Suppressor macrophage treated with lipopolysaccharide for 4 hours (primary cell): ENCODE measurements at places on chromosomes 7 and 10.

DNA sequence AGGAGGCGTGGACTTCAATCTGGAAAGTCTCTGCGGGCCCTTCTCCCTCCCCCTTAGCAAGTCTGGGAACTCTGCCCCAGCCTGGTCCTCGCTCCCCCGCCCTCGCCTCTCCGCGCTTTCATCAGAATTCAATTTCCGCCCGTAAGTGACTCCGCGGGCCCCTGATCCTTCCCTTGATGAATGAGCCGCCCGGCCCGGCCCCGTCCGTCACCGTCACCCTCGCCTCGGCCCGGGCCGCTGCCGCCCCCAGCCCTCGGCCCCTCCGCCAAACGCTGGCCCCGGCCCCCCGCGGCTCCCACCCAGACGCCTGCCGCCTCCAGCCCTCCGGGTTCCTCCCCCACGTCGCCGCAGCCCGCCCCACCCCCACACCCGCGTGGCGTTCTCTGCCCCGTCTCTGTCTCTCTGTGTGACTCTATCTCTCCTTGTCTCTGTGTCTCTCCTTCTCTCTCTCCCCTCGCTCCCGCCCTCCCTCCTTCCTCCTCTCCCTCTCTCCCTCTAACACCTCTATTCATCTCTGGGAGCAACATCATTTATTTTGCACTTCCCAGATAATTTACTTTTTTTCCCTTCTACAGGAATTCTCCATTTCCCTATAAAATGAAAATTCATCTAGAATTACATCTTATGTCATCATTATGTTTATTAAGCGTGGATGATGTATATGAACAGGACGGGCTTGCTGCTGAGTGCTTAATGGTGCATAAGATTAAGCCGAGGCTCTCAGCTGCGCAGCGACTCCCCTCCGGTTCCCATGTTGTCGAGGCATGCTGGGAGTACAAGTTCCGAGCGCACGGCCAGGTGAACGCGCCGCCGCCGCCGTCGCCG lies 91.2 kb upstream of the PAX2 start:
- peak; percentile 23 for DNase-seq

DNA sequence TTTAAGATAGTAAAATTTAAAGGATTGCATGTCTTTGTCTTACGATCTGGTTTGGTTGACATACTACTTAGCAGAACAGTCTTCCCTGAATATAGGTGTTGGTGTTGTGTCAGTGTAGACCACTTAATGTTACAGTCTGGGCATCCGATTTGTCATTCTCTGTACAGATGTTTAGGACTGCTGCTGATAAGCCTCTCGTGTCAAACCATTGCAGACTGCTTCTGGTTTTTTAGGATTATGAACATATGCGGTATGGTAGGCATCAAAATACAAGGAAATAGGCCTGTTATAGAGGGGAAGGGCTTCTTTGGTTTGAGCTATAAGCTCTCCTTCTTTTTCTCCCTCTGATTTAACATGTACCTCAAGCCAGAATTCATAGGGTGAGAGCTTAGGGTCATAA lies 7.4 kb downstream of the CYP3A43 start:
- DNase-seq = no peak

GRCh38 chr7:67644151-67644550 lies 647.5 kb downstream of the TYW1 start:
- no peak for DNase-seq

GRCh38 chr7:22470981-22471380 lies 29.0 kb downstream of the STEAP1B start:
- DNase-seq = no peak

DNA sequence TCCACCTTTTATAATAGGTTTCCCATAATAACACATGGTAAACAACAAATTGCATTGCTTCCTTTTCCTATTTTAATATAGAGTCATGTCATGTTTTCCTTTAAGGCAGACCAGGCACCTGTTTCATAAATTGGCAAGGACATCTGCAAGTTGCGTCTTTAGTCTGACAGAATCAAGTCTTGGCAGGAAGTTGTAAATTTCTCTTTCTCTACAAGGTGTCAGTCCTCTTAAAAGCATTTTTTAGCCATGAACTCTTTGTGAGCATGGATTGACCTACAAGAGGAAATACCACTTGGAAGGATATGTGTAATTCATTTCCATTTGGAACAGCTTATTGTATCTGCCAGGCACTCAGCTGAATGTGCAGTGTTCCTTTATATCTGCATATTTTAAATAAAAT lies 176.8 kb downstream of the PRKG1 start:
- DNase-seq = no peak

- DNase-seq = no peak
Observed at GRCh38 chr7:80154656-80155333, 20.2 kb downstream of the GNAI1 start.

DNA sequence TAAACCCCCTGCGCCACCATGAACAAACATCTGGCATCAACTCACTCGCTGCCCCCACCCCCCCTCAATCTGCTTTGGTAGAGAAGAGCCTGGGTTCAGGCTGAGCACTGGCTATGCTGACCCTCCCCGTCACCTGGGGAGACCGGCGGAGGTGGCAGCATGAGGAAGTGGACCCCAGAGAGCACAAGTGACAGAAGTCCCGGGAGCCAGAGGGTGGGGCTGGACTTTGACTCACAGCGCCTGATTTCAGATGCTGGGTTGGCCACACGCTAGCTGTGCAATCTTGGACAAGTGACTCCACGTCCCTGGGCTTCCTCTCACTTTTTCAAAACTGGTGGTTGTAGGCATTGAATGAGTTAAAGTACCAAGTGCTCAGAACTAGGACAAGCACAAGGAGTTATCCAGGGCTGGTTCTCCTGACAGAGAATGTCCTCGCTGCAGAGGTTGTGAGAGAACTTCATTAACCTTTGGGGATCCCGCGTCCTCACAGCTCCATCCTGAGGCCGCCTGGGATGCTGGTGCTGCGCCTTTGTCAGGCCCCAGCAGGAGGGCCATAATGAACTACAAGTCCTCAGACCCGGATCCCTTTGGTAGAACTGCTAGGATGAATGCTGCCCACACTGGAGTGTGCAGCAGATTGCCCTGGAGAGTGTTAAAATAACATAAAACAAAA lies 48.8 kb upstream of the RASGEF1A start:
- DNase-seq = no peak

GRCh38 chr7:149459540-149460452 lies 1.1 kb downstream of the ZNF777 start:
- peak; percentile 35 for DNase-seq

- no peak for DNase-seq
Observed at GRCh38 chr7:109646124-109646523, 1076.5 kb downstream of the DNAJB9 start.

DNA sequence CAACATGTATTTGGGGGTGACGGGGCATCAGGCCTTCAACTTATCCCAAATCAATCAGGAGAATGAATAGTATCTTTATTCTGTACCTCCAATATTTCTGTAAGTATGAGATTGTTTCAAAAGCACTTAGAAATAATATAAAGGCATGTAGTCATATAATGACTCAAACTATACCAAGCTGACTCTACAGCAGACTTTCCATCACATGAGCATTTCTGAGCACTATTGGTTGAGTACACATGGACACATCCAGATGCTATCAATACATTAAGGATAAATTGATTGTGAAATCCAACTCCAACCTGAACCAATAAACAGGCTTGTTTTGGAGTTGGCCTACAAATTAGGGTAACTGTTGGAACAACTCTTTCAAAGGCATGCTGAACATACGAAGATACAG lies 229.4 kb downstream of the SFMBT2 start:
- DNase-seq = no peak

- DNase-seq = peak; percentile 50
Observed at GRCh38 chr7:127107601-127108007, 145.1 kb downstream of the GRM8 start.
